ENCODE measurements at places on chromosomes 16 and 17.

DNA sequence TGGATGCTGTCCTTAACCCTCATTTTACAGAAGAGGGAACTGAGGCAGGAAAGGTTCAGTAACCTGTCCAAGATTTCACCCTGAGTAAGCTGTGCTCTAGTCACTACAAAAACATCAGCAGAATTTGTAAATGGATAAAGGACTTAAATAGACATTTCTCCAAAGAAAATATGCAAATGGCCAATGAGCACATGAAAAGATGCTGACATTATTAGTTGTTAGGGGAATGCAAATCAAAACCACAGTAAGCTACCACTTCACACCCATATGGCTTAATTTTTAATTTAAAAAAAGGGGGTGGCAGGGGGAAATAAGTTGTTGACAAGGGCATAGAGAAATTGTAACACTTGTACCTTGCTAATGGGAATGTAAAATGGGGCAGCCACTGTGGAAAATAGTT is 51.4 kb downstream of the C17orf67 start:
- no peak for DNase-seq

- no peak for DNase-seq
Measured at GRCh38 chr17:27413792-27414191, 42.5 kb upstream of the KSR1 start.

GRCh38 chr17:64148017-64148631 is 18.2 kb upstream of the ERN1 start:
- DNase-seq = no peak

- DNase-seq = no peak
Measured at GRCh38 chr16:54422159-54422558, 135.6 kb upstream of the IRX3 start.

GRCh38 chr17:7842380-7843256 is 8.6 kb downstream of the KDM6B start:
- DNase-seq = peak; percentile 95

- no peak for DNase-seq
Measured at GRCh38 chr16:79247386-79247785, 353.2 kb downstream of the MAF start.

DNA sequence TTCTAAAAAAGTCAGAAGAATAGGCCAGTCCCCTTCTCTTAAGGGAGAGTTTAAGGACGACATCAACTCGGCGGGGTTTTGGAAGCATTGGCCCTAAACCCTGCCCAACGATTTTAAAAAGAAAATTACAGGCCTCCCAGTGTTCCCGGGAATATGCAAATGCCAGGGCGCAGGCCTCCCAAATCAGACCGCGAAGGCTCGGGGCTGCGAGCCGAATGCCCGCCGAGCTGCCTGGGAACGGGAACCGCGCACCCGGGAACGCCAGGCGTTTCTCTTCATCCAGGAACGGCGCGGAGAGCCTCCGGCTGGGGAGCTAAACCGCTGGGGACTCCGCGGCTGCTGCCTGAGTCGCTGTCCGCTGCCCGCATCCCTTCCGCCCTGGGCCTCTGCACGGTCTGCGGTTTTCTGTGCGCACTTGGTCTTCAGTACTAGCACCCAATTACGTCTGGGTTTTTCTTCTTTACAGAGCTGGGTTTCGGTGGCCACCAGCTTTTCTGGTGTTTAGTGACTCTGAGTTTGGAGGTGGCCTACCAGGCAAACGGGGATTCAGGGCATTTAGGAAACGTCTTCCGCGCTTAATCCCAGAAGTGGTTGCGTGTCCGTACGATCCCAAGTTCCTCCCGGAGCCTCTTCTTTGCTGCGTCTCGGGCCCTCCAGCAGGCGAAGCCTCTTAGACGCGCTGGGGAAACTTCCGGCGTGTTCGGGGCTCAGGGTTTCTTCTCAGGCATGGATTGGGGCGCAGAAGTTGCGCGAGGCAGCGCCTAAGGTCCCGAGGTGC is 5.7 kb downstream of the IRX5 start:
- no peak for DNase-seq

- no peak for DNase-seq
Measured at GRCh38 chr17:27354051-27354490, 60.2 kb downstream of the WSB1 start.

GRCh38 chr17:59790910-59791309 is 83.5 kb downstream of the VMP1 start:
- no peak for DNase-seq

DNA sequence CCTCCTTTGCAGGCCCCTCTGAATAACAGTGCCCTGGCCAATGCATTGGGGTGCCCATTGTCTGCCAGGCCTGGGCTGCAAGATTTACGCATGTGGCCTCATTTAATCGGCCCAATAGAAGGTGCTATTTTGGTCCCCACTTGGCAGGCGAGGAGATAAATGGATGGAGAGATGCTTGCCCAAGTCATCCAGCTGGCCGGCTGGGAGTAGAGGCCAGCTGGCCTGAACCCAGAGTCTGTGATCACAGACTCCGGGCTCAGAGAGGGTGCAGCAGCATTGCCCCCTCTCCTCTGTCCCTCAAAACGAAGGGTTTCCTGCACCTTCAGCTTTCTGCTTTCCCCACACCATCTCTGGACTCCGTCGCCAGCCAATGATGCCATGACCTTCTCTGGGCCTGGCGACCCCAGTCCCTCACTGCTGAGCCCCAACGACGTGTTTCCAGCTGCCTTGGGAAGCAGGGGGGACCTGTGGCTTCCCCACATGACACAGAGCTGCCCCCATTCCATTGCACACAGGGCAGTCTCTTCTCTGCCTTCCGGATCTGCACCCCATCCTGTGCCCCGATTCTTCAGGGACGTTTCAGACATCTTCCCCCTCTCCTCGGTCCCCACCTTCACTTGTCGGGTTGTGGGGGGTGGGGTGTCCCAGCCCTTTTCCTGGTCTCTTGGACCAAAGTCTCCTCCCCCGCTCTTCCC is 3.5 kb upstream of the ADGRG1 start:
- DNase-seq = no peak

DNA sequence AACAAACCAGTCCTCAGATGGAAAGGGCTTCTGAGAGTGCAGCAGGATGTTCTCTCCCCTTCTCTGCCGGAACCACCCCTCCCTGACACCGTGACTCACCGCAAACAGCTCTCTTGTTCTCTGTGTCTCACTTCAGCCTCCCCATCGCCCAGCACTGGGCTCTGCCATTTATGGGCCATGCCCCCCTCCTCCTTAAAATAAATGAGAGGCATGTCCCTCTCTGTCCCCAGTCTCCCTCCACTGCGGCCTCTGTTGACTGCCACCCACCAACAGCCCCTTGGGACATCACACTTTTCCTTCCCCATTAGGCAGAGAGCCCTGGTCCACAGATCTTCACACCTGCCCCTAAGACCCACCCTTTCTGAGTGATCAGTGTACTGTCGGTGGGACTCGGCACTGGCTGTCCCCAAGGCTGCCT is 6.3 kb downstream of the CCDC102A start:
- DNase-seq = peak; percentile 85

- peak; percentile 93 for DNase-seq
Measured at GRCh38 chr17:38748149-38748891, at the start of gene PCGF2. Gene PCGF2, minus strand, starts transcription at chr17:38748336. Its CDS starts 7,934 bp downstream, at chr17:38740402.

DNA sequence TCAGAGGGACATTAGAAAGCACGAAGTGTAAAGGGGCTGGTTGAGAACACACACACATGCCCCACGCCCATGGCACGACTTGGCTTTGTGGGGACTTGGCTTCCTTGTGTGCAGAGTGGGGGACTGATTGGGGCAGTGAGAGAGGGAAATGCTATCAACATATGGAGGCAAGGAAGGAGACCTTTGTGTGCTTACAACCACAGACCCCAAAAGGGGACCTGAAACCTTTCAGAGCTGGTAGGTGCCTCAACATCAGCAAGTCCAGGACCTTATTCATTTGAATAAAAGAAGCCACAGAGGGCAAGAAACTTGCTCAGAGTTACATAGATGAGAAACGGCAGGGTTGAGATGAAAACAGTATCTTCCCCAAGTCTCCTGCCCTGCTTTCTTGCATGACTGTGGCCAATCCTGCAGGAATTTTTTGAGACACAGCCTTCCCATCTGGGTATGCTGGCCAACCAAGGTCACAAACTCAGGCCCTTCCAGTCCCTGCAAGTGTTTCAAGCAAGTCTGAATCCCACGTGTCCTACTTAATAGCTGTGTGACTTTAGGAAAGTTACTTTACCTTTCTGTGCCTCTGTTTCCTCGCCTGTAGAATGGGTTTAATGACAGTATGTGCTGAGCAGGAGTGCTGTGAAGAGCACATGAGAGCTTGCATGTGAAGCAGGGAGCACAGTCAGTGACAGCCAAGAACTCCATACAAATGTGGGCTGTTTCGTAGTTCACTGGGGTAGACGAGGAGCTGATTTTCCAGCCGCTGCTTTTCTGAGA is 26.2 kb downstream of the C16orf78 start:
- DNase-seq = no peak

DNA sequence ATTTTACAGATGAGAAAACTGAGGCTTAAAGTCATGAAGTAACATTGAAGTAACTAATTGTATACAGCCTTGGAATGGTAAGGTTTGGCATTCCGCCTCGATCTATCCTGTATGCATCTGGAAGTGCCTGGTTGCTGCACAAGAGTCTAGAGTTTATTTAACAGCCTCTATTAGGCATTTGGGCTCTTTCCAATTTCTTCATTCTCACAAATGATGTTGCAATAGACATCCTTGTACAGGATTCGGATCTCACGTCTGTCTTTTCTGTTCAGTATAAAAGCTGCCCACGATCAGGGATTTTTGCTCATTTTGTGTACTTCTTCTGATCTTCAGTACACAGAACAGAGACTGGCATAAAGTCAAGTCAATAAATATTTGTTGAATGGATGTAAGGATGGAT is 100.5 kb downstream of the AIPL1 start:
- DNase-seq = no peak

DNA sequence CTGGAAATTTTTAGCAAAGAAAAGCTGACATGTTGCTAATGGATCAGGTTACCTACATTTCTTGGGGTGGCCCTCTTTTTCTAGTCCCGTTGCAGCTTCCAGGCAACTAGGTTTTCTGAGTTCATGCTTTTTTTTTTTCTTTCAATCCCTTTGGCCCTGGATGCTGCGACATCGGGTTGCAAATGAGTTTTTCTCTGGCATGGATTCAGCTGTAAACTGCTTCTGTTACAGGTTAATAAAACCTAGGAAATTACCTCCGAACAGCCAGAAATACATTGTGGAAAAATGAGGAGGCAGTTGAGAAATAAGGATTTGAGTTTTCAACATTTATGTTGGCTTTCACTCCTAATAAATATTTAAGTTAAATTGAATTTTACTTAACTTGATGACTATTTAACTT is 149.8 kb upstream of the MAF start:
- no peak for DNase-seq

DNA sequence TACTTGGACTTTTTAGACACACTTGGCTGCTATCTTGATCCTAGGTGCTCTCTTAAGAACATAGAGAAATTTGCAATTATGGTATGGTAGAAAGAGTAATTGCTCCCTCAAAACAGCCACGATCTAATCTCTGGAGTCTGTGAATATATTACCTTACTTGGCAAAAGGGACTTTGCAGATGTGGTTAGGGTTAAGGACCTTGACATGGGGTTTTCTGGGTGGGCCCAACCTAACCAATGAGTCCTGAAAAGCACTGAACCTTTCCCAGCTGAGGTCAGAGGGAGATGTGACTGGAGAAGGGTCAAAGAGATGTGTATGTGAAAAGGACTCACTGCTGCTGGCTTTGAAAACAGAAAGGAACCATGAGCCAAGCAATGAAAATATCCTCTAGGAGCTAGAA is 26.7 kb upstream of the MED13 start:
- no peak for DNase-seq

DNA sequence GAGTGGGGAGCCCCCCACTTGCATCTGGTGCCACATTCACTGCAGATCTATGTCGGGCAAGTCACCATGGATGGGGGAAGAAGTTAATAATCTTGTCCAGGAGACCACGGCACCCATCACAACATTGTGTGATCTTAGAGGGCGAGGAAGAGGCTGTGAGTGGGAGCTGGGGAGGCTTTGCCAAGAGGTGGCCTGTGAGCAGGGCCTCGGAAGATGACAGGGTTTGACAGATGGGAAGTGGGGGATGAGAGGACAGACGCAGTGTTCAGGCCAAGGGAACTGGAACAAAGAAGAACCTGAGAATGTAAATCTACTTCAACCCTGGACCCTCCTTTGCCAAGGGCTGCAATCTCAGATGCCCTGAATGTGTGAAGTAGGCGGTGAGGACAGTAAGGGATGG is 12.4 kb downstream of the ACE start:
- DNase-seq = no peak

DNA sequence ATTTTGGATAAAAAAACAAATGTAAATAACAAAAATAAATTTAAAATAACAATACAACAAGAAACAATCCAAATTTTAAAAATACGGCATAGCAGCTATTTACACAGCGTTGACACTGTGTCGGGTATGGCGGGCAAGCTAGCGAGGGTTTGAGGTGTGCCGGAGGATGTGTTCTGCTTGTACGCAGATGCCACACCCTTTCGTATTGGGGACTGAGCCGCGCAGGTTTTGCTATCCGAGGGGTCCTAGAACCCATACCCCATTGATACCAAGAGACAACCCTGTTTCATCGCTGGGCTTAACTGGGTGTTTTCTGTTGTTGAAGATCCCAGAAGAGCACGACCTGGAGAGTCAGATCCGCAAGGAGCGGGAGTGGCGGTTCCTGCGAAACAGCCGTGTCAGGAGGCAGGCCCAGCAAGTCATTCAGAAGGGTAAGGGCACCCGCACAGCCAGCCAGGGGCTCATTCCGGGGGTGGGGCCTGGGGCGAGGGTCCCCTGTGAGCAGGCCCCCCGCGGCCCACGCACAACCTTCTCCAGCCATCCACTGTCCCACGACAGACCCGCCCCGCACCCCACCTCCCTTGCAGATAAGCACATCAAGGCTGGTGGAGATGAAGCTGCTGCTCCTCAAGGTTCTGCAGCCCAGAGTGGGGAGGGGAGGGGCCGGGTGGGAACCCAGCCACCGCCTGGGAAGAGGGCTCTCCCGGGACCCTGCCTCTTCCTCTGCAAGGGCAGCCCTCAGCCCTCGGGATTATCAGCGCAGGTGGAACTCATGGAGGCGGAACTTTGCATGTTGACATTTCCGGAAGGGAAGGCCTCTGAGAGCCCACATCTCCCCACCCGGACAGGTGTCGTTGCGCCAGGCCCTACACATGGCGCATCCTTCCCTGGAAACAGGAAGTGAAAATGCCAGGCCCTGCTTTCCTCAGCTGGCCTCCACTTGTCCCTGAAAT is 51.2 kb upstream of the CHMP6 start:
- DNase-seq = no peak

DNA sequence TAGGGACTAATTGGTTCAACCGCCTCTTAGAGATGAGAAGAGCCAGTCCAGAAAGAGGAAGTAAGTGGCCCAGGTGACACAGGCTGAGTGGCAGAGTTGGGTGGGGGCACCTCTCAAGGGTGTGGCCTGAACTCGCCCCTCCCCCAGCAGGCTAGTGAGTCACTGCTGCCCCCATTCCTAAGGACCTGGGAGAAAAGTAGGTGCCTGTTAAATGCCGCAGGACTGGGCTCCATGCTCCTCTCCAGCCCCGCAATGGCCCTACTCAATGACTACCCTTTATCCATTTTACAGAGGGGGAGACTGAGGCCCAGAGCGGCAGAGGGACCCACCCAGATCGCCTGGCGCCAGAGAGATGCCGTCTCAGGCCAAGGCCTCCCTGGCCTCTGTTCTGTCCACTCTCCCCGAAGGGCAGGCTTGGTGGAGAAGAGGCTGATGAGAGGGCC is 8.1 kb downstream of the TMEM235 start:
- no peak for DNase-seq

- no peak for DNase-seq
Measured at GRCh38 chr17:72717276-72717675, 375.2 kb downstream of the SLC39A11 start.

- no peak for DNase-seq
Measured at GRCh38 chr17:7951143-7951792, 19.3 kb downstream of the CNTROB start.
